ENCODE measurements at places on chromosomes 3 and 15.

DNA sequence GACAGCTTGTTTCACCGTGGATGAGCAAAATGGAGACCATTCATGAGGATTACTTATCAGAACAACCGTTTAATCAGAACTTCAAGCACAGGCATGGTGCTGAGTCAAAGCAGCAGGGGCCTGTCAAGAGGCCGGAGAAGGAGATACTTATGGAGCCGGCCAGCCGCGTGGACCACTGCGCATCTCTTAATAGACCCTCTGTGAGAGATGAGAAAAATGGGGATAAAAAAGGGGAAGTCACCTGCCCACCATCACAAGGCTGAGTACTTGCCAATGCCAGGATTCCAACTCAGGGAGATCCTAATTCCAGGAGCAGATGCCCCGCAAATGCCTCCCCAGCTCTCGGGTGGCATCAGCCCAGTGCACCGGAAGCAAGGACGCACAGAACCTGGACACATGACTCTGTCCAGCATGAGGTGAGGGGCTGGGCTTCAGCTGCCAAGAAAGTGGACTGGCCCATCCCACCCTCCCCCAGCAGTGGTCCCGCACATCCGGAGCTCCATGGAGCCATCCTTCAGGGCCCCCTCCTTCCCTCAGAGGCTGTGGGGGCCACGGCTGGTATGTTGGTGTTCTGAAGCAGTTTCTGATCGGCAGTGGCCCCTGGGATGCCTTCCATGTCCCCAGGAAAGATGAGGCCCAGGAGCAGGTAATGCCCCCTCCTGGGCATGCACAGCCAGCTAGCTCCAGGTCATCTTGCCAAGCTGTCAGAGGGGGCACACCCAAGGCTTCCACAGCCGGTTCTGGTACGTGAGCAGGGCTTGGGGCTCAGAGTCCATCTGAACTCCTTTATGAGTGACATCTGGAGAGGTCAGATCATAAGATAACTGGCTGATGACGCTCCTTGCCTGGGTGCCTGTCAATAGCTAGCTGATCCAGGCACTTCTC lies 143.8 kb downstream of the ATP10A start:
- no peak for DNase-seq

DNA sequence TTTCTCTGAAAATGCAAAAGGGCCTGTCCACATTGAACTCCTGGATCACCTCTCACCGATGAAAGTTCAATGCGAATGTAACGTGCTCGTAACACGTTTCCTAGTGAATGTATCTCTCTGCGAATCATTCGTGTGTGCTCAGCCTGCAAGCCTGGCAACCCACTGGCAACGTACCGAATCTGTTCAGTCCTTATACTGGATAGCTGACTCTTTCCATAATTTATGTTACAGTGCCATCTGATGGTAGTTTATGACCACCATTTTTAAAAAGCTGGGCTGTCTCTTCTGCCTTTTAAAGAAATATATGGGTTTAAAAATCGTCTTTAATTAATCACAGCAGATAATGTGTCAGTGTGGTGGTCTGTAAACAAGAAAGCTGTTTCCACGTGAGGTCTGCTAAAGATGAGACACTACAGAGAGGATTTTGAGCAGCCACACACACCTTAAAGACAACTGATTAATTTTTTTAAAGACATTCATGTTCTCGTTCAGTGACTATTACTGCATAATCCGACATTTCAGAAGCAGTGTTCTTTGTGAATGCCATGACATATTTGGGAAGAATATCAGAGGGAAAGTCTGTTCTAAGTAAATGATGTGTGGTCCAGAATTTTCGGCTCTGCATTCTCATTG lies 69.4 kb upstream of the FOXP1 start:
- DNase-seq = no peak

DNA sequence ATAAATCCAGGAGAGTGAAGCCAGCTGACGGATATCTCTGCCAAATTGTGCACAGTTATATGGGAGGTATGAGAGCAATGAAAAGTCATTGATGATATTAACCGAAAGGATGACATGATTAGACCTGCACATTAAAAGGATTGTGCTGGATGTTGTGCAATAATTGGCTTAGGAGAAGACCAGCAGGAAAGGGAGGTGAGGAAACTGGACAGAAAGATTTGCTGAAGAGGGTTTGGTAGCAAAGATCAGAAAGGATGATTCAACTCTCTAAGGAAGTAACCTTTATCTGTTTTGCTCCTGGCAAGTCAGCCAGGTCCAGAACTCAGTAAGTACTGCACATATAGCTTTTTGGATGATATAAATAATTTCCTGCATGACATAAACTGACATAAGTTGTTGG lies 704.7 kb downstream of the GRM7 start:
- no peak for DNase-seq

DNA sequence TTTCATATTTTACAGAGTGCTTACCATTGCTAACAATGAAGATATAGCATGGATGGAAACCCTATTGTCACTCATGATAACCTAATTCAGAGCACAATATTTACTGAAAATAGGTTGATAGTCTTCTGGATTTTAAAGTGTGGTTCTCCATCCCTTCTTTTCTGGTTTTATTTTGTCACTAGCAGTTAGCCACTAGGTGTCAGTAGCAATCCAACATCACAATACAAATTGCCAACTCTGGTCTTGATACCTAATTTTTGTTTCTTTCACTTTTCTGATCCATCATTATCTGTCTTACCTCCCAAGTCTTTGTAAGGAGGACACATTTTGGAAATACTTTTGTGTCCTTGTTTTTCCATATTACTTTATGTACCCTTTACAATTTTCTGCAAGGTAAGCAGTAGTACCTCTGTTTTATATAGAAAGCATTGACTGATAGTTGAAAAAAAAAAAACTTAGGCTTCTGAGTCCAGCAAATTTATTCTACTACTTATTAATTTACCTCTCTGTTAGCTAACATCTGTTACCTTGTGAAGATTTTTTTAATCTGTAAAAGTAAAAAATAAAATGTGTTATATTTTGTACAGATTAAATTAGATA lies 28.3 kb upstream of the CRYBG3 start:
- no peak for DNase-seq

DNA sequence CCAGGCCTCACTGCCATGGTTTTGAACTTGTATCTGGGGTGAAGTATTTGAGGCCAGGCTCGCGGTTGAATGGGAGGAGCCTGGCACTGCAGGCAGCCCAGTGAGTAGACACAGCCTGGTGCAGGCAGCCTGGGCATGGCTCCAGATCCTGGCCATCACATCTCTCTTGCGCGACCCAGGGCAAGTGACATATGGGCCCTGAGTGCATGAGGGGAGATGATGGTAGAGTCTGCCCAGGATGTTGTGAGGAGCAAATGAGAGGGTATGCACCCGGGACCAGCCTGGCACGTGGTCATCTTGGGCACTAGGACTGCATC lies 103.5 kb downstream of the TBC1D2B start:
- DNase-seq = no peak

DNA sequence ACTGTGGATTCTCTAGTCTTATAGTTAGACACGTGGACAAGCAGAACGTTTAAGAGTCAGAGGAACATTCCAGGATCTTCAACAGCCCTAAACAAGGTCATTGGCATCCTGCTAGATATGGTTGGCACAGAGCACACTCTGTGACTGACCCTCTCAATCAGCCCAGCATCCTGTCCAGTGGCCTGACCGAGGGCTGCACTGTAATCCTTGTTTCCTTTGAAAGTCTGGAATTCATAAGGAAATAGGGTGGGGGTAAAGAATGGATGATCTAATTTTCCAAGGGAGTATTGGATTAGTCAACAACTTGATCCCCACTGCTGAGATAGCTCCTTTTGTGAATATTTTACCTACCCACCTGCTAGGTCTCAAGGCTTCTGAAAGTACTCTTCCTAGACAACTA lies 94.5 kb upstream of the DLG1 start:
- DNase-seq = no peak

- no peak for DNase-seq
These were observed 69.5 kb upstream of the VEPH1 start for GRCh38 chr3:157572559-157573270.

DNA sequence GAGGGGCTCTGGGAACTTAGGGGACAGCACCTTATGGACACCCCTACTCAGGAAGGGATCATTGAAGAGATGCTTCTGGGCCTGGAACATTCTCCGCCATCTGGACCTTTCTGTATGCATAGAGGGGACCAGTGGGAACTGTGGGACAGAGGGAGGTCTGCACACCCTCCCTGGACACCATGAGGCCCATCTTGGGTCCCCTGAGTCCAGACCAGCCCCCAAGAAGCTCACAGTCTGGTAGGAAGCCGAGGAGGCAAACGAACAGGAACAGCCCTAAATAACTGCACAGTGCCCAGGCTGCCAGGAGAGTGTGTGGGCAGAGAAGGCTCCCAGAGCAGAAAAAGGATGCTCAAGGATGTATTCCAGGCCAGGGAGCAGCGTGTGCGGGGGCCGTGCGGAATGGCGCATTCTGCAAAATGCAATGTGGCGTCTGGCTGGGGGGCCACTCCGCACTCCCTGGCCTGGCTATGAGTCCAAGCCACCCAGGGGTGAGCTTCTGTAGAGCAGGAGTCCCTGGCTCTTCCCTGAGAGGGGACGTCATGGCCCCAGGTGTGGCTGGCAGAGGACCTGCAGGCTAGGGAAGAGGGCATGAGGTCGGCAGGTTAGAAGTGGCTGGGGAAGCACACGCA lies 24.5 kb upstream of the KLF13 start:
- DNase-seq = no peak

DNA sequence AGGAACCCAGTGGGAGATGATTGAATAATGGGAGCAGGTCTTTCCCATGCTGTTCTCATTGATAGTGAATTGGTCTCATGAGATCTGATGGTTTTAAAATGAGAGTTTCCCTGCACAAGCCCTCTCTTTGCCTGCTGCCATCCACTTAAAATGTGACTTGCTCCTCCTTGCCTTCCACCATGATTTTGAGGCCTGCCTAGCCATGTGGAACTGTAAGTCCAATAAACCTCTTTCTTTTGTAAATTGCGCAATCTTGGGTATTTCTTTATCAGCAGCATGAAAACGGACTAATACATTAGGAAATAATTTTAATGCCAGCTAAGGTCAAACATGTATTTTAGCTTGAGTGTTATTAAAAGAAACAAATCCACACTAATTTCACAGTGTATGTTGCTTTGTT lies 517.6 kb upstream of the ALCAM start:
- no peak for DNase-seq

DNA sequence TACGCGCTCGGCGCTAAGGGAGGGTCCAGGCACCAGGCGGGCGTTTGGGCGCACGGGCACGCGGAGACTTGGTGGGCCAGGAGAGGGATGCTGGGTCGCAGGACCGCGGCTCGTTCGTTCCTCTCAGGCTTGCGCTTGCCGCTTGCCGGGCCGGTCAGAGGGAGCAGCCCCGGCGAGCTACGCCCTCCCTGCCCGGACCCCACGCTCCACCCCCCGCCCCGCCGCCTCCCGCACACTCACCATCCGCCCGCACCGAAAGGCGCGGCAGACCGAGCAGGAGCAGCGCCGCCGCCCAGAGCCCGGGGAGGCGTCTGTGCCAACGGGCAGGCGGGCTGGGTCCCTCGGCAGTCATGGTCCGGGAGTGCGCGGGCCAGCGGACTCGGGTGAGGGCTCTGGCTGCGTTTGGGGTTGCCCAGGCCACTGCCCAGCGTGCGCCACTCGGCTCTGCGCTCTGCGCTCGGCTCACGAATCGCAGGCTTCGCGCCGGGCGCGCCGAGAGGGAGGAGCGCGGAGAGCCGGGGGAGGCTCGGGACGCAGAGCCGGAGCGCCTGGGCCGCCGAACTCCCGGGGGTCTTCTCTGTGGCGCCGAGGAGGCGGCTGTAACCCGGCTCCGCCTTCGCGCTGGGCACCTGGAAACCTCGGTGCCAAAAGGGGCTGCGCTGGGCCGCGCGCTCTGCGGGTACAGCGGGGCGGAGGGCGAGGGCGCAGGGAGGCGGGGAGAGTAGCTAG lies at the start of gene SUSD5:
Gene SUSD5, minus strand, starts transcription at position 365 of the 729 bp plus-strand sequence. Its CDS starts 13 bp downstream, at position 352.
- DNase-seq = no peak

DNA sequence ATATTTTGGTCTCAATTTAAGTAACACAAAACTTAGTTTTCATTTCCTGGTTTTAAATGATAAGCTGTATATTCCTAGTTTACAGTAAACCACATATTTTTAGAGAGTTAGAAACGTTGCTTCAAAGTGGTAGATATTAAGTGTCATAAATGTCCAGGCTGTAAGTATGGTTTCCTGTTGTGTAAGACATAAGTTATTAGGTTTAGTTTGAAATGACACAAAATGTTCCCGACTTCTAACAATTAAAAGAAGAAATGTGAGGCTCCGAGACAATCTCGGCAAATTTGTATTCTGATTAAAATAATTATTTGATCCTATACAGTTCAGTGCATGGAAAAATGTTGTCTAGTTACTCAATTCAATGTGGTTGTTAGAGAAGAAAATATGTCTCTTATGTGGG lies 387.3 kb downstream of the EPHA3 start:
- no peak for DNase-seq

- DNase-seq = no peak
These were observed 66.8 kb downstream of the RPL39L start for GRCh38 chr3:187072511-187072910.

- no peak for DNase-seq
These were observed 12.9 kb downstream of the MB21D2 start for GRCh38 chr3:192904632-192905289.

DNA sequence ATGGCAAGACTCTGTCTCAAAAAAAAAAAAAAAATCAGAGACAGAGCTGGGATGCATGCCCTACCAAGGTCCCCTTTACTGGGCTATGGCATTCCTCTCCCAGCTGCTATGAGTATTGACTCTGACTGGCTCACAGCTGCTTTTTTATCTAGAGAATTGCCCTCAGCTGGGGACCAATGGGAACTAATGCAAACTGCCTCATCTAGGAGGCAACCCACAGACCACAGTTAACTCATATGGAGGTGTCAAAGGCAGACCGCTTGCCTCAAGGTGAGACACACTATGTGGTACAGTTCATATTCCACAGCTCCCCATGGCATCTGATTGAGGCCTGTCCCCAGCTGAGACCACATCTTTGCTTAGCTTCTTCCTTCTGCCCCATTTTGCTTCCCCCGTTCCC lies 183.5 kb upstream of the EOMES start:
- no peak for DNase-seq

GRCh38 chr15:63506537-63507035 lies 2.2 kb downstream of the USP3 start:
- no peak for DNase-seq

DNA sequence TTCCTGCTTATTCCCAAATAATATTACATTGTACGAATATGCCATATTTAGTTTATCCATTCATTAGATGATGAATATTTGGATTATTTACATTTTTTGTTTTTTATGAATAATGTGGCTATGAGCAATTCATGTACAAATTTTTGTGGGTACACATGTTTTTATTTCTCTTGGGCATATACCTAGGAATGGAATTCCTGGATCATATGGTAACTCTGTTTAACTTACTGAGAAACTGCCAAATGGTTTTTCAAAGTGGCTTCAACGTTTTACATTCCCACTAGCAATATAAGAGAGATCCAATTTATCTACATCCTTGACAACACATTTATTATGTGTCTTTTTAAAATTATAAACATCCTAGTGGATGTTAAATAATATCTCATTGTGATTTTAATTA lies 362.0 kb upstream of the TMCO5A start:
- no peak for DNase-seq

DNA sequence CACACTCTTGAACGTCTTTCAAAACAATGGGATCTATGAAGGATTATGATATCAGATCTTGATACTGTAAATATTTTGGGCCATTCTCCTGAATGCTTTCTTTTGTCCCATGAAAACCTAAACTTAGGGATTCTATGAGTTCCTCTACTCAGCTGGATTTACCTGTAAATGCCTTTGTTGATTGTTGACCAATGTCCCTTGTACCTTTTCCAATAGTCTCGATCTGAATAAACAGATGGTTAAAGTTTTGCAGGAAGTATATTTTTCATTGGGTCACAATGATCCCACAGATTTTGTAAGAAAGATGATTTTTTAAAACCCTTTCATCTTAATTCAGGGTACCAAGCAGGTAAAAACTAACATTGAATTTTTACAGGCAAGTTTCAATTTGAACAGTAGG lies 634.1 kb downstream of the FHIT start:
- no peak for DNase-seq

Data from activated T-cell treated with anti-CD3 and anti-CD28 coated beads for 1 hour (primary cell).